ENCODE measurements at places on chromosomes 7 and 10.
A peak's percentile ranks its signal among the peaks of the same experiment; 100 is the strongest.

- no peak for DNase-seq
Measured at GRCh38 chr7:45067582-45067981, 21.2 kb downstream of the NACAD start.

DNA sequence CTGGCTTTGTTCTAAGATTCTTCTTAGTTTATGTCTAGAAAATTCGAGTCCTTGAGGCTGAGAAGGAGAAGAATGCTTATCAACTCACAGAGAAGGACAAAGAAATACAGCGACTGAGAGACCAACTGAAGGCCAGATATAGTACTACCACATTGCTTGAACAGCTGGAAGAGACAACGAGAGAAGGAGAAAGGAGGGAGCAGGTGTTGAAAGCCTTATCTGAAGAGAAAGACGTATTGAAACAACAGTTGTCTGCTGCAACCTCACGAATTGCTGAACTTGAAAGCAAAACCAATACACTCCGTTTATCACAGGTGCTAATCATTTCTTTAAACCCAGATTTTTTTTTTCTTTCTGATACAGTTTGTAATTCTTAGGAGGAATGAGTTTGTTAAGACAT, 6.7 kb downstream of the CEP55 start:
- DNase-seq = no peak

- no peak for DNase-seq
Measured at GRCh38 chr10:38127812-38128211, 33.7 kb downstream of the ZNF37A start.

GRCh38 chr7:148116195-148116594, 474.4 kb upstream of the C7orf33 start:
- DNase-seq = no peak

- DNase-seq = no peak
Measured at GRCh38 chr10:126242397-126243260, 145.6 kb downstream of the ADAM12 start.

DNA sequence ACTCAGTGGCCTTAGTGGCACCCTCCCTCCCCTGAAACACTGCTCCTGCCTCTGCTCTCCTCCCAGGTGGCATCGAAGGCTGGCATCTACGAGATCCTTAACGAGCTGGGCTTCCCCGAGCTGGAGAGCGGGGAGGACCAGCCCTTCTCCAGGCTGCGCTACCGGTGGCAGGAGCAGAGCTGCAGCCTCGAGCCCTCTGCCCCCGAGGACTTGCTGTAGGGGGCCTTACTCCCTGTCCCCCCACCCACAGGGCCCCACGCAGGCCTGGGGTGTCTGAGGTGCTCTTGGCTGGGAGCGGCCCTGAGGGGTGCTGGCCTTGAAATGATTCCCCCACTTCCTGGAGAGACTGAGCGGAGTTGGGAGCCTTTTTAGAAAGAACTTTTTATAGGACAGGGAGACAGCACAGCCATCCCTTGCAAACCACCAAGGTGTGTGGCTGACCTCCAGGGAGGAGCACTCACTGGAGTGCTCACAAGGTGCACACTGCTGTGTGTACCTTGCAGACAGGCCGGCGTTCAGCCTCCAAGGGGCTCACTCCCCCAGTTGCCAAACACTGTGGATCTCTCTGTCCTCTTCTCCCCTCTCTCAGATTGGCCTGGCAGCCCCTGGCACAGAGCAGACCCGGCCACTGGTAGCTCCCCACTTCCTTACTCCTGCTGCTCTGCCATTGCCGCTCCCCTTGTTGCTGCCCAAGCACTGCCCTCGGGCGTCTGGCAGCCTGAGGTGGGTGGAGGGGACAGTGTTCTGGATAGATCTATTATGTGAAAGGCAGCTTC, 35.8 kb downstream of the PRF1 start:
- no peak for DNase-seq

DNA sequence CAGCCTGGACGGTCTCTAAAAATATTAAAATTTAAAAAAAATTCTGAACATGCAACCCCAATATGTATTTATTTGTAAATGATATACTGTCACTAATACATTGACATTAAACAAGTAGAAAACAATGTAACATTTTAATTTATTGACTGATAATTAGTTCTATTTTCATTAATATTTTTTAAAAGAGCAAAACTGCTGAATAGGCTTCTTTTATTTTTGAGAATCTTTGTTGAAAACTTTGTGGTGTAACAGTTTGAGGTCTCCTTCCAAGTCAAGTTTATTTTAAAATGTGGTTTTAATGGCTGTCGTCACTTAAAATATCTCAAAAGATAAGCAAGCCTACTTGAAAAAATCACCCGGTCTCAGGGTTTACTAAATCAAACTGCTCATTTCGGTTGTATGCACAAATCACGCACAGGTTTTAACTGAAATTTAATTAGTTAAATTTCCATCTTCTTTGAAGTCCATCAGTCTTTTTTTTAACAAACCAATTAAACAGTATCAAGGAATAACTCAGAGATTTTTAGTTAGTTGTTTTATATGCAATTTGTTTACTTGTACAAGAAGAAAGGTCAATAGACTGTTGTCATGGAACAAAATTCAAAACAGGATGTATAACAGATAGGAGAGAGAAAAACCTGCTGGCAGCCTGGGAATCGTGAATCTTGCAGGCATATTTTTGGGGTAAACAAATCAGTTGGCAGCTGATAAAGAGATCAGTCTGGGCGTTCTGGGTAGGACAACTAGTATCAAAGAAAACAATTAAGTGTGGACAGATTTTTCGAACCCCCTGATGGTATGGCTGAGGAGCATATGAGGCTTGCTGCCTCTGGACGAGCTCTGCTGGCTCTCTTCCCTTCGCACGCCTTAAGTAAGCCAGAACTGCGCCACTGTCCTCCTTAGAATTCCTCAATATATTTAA, 9.7 kb upstream of the EDRF1 start:
- DNase-seq = no peak

DNA sequence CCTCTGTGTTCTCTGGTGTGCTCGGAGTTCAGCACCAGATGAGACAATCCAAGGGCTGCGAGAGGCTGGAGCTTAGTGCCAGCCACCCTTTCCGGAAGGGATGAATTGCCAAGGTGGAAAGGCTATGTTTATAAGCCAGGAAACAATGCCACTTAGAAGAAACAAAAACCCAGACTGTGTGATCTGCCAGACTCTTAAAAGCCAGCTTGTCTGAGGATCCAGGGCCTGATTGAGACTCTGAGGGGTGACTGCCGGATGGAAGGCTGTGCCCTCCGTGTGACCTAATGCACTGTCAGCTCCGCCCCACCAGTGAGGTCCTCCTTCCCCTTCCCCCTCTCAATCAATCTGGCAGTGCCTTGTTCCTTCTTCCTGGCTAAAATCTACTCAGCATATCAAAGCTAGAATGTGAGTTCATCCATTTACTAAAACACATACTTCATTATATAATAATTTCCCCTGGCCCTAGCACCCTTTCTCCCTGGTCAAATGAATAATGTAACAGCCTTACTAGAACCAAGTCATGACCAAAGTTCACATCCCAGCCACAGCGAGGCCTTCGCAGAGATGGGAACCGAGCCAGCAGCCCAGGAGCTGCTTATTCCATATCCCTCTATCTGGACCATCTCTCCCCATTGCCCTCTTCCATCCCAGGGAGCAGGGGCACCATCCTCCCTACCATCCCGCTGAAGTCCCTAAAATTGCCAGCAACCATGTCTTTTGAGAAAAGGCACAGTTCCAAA, 25.5 kb downstream of the FAM107B start:
- DNase-seq = no peak

DNA sequence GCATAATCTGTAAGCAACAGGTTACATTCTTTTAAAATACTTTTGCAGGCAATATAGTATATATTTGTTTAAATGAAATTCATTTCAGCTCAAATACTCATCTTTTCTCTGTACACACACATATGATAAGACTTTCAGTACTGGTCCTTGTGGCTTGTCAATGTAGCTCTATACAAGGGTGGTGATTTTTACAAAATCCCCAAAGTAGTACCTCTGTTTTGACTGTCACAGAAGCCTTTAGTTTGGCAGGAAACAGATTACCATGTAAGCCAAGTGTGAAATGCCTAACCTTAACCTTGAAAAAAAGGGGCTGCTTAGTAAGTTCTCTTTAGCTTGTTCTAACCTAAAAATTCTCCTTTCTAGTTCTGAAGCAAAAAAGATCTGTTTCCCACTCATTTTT, 87.9 kb downstream of the KCND2 start:
- no peak for DNase-seq

- no peak for DNase-seq
Measured at GRCh38 chr10:78857193-78857592, 211.6 kb upstream of the ZMIZ1 start.

DNA sequence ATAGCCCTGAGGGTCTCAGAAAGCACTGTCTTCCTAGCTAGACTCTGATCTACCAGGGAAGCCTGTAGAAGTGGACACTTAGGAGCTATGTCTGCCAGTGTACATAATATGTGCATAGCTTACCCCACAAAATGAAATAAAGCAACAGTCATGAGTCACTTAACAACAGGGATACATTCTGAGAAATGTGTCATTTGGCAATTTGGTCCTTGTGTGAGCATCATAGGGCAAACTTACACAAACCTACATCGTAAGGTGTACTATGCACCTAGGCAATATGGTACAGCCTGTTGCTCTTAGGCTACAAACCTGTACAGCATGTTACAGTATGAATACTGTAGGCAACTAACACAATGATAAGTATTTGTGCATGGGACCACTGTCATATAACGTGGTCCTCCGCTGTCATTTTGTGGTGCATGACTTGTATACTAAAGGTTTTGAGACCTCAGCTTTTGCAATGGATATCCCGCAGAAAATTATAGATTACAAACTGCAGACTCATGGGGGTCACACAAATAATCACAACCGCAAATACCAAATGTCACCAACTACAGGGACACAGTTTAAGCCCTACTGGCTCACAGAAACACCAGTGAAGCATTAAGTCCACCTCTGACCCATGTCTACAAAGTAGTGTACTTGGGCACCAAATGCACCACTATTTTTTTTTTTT, 1.7 kb downstream of the URGCP start:
- DNase-seq = no peak

- peak; percentile 67 for DNase-seq
Measured at GRCh38 chr7:129091484-129092002, 36.6 kb upstream of the TNPO3 start.

GRCh38 chr7:134940729-134941128, 45.6 kb upstream of the AGBL3 start:
- no peak for DNase-seq

GRCh38 chr7:137681657-137682562, 164.9 kb downstream of the DGKI start:
- DNase-seq = no peak

- DNase-seq = no peak
Measured at GRCh38 chr10:30096564-30096963, 37.2 kb upstream of the JCAD start.

DNA sequence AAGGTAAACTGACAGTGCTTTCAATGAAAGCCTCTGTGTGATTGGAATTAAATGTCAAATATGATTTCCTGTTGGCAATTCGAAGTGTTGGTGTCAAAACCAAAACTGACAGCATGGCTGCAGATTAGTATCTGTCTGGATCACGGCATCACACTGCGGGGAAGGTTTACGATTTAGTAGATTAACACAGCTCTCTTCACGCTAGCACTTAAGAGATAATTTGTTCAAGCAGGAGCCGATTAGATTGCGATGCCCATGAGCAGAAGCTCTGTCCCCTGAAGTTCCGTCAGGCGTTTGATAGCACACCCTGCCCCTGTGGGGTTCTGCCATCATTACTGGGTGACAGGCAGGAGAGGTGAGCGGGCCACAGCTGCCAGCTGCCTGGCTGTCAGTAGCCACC, 279.5 kb upstream of the AUTS2 start:
- DNase-seq = no peak

- no peak for DNase-seq
Measured at GRCh38 chr10:116251602-116252395, 21.2 kb downstream of the GFRA1 start.

- DNase-seq = no peak
Measured at GRCh38 chr10:117903854-117904253, 142.9 kb downstream of the RAB11FIP2 start.

GRCh38 chr7:41328544-41328943, 374.3 kb downstream of the INHBA start:
- no peak for DNase-seq
